ENCODE measurements at places on chromosomes 16 and 17.

DNA sequence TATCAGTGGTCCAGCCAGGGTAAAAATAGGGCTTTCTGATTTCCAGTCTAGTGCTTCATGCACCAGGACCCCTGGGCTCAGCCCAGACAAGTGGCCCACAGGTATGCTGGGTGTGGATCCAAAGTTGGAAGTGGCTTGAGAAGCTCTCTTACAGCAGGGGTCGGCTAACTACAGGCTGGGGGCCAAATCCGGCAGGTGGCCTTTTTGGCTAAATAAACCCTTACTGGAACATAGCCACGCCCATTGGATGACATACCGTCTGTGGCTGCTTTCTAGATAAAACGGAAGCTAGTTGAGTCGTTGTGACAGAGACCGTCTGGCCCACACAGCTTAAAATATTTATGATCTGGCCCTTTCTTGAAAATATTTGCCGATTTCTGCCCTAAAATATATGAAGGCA lies 119.0 kb upstream of the CDC42EP4 start:
- no peak for DNase-seq

DNA sequence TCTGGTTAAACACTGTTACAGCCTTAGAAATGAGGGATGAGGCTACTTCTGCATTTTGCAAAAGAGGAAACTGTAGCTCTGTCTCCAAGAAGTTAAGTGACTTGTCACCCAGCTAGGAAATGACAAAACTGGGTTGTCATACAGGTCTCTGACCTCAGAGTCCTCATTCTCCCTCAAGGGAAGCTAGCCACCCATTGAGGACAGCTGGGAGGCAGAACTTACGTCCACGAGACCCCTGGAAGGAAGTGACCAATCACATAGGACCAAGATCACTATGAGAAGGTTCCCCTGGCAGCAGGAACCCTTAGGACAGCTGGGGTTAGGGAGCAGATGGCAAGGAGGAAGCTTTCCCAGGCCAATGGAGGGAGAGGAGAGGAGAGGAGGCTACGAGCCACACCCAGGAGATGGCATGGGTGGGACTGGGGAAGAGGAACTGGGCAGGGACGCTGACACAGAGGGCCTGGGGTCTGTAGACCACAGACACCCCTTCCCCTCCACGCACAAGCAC lies 11.2 kb downstream of the METTL22 start:
- DNase-seq: no peak

GRCh38 chr16:89334461-89334860 lies 117.0 kb downstream of the ZNF778 start:
- DNase-seq: no peak

GRCh38 chr17:44197980-44198720 lies 1.5 kb downstream of the ATXN7L3 start:
- DNase-seq: peak; percentile 75

GRCh38 chr17:83124871-83125514 lies 45.6 kb downstream of the METRNL start:
- peak; percentile 39 for DNase-seq

DNA sequence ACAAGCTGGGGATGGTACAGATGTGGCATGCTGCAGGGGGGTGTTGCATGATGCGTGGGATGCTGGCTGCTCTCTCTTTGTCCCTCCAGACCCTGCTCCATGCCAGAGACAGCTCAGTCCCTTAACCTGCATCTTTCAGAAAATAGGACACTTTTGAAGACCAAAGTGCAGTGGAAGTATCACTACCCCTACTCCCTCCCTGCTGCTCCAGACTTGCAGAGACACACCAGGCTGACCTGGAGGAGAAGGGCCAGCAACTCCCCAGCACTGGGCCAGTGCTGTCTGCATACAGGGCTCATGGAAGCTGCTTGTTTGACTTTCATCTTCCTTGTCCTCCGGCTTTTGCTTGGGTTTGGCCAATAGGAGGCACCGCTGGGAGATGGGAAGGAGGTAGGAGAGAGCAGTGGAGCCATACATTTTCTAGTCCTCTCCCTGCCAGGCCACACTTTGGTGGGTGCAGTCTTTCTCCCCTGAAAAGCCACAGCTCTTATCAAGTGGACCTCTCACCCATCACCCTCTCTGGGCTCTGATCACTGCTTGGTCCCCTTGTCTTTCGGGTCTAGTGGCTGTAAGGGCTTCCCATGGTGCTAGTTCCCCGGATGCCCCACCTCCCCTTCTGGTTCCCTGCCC lies 46.1 kb upstream of the NKD1 start:
- DNase-seq: no peak

GRCh38 chr16:78494674-78495073 lies 395.2 kb downstream of the WWOX start:
- DNase-seq: no peak

- DNase-seq: no peak
These were observed 23.8 kb upstream of the EIF1 start for GRCh38 chr17:41664587-41665565.

GRCh38 chr16:56743840-56744239 lies 13.9 kb downstream of the NUP93 start:
- DNase-seq: no peak

- DNase-seq: peak; percentile 72
These were observed at the start of gene RHOT1 for GRCh38 chr17:32142038-32142856. RHOT1 (plus strand) TSS chr17:32142502; CDS start chr17:32142693, 191 bp downstream.

DNA sequence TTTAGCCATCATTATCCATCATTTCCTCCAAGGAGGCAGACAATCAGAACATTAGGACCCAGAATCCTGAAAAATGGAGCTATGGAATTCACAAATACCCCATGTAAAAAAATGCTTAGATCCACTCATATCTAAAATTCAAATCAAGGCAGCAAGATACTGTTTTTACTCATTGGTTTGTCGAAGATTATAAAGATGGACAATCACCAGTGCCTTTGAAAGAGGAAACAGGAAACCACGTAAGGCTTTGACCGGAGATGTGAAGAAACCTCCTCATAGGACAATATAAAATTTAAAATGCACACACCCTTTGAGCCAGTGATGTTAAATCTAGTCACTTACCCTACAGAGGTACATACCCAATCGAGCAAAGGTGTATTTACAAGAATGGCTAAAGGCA lies 130.0 kb downstream of the XYLT1 start:
- DNase-seq: peak; percentile 48

DNA sequence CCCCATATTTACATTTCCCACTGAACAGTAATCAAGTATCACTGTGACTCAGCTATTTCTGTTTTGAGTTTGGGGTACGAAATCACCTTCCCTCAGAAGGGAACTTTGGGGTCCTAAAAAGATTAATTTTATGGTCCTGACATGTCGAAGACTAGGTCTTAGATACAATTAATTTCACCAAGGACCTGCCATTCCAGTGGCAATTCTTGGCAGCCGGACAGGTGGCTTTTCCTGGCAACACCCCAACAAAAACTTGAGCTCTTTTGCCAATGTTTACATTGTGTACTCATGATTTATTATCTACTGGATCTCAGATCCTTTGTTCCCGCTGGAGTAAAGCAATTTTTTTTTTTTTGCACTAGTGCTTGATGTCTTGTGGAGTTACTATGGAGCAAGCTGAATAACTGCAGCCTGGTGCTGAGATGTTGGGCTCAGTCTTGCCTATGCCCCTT lies 14.4 kb downstream of the SLFN5 start:
- no peak for DNase-seq

DNA sequence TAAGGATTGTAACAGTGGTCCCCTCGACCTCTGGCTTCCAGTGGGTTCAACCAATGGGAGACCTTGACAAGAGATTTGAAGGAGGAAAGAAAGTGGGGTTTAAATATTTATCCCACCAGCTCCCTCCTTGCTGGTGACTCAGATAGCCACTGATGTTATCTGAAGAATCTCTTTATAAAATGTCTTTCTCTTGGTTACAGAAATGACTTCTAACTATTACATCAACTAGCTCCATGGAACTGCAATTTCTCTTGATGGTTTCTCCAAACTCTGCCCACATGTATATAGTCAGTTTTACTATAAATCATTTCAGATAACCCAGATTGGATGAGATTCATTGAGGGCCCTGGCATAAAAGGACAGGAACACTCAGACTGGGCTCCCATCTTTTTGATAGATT lies 920.2 kb upstream of the SOX9 start:
- DNase-seq: no peak

- DNase-seq: no peak
These were observed 7.5 kb downstream of the SLC13A2 start for GRCh38 chr17:28480799-28481571.

GRCh38 chr17:81491181-81491581 lies 21.4 kb downstream of the ACTG1 start:
- DNase-seq: no peak

DNA sequence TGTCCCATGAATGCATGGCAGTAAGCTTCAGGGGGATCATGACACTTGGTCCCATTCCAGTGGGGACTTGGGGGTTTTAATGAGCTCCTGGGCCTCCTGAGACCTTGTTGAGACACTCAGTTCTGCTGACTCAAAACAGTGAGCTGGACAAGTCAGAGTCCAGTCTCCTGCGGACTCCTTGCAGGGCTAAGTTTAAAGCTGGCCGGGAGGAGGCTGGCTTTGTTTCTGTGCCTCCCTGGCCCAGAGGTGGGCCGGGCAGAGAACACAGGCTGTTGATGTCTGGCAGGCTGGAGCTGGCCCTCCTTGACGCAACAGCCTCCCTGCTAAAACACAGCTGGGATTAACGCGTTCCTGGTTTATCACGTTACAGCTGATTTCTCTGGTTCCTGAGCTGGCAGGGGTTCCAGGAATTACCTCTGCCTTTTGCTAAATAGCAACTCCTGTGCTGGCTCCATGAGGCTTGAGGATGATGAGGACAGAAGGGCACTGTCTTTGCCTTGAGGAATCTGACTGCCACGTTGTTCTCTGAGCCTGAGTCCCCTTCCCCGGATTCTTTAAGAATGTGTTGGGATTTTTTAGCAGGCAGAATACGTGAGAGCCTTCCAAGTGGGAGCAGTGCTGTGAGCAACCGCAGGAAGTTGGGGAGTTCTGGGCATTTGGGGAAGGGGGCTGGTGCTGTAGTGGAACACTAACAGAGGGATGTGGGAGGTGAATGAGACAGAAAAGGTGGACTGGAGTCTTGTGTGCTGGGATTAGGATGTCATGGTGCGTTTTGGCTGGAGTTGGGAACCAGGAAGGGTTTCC lies 2.0 kb downstream of the GPT2 start:
- no peak for DNase-seq

DNA sequence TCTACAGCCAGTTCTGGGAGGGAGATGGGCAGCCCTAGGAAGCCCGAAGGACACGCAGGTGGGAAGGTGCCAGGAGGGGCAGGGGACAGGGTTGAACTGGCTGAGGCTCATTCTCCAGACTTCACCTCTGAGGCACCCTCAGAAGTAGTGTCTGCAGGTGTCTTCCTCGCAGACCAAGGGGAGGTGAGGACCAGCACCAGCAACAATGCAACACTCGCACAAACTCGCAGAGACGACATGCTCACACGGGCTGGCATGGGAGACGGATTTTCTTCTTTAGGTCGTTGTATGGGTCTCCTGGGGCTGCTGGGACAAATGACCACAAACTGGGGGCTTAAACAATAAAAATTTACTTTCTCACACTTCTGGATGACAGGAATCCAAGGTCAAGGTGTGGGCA lies 132.2 kb upstream of the FOXF1 start:
- no peak for DNase-seq

DNA sequence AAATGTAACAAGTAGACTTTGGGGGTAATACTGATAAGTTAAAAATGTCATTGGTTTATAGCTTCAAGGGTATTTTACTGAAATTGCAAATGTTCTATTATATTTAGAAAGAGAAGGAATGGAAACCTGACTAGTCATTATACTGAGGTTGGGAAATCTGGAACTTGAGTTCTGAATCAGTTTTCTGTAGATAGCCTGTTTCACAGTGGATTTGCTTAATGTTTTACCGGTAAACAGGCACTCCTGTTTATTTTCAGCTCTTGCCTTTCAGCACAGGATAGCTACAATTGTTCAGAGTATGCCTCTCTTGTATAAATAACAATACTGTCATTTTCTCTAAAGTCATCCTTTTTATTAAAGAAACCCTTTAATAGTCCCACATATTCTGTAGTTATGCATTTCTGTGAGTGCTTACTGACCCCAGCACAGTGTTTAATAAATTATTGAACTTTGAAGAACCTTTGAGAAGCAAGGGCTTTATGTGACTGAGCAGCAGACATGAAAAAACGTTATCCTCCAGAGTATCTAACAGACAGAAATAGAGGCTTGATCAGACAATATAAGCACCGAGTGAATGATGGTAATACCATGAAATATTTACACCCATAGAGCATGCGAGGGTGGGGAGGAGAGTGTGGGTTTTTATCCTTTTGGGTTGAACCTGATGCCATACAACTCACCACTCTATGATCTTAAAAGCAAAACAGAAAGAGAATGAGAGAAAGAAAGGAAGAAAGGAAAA lies 58.2 kb downstream of the FTO start:
- no peak for DNase-seq

DNA sequence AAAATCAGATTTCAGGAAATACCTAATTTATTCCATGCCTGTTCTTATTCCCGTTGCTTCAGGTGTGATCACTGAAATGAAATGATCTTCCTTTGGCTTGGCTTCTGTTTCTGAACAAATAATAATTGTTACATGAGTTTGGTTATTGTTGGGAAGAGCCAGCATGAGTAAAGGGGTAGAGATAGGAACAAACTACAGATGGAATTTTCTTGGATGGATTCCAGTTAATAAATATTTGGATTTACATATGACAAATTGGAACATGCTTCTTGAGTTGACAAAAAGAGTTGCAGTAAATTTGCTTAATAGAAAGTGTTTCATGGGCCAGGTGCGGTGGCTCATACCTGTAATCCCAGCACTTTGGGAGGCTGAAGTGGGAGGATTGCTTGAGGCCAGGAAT lies 28.2 kb downstream of the TAC4 start:
- DNase-seq: no peak

- DNase-seq: peak; percentile 44
These were observed at the start of gene SLC16A5 for GRCh38 chr17:75087558-75088453. SLC16A5 (plus strand) TSS chr17:75087954; CDS start chr17:75093637, 5,683 bp downstream.

GRCh38 chr17:70215656-70216055 lies 46.3 kb downstream of the KCNJ2 start:
- DNase-seq: no peak

GRCh38 chr16:66719246-66719645 lies 22.7 kb upstream of the CMTM4 start:
- DNase-seq: no peak

GRCh38 chr17:39028690-39029089 lies 61.5 kb upstream of the FBXO47 start:
- DNase-seq: no peak

DNA sequence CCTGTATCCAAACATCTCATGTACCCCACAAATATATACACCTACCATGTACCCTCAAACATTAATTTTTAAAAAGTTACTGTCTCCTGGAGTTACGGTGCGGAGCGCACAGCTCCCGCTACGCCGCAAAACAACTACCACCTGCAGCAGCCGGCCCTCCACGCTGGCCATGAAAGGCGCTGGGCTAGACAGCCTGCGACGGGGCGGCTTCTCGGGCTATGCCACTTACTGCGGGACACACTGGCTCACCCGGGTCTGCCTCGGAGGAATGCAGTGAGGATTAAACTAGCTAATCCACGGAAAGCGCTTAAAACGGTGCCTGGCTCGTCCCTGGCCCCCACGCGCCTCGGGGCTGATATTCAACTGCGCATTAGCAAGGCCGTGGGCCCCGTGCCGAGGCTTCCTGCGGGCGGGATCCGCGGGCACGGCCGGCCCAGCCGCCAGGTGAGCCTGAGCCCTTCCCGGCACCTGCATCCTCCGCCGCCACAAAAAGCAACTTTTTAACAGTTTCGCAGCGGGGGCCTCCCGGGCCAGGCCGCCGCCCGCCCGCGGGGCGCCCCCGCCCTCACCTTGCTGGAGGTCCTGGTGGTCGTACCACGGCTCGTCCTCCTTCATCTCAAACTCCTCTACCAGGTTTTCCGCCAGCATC lies 633 bp downstream of the CDR2 start:
- no peak for DNase-seq

- no peak for DNase-seq
These were observed 32.0 kb downstream of the MRTFB start for GRCh38 chr16:14102925-14103720.

All from activated CD4-positive, alpha-beta T cell treated with anti-CD3 and anti-CD28 coated beads, Interleukin-2, amount 50 U/mL, for 16 hours (primary cell).